ENCODE measurements at places on chromosomes 13 and 19.

- DNase-seq: no peak
Measured at GRCh38 chr19:28687296-28687695, 525.7 kb downstream of the UQCRFS1 start.

DNA sequence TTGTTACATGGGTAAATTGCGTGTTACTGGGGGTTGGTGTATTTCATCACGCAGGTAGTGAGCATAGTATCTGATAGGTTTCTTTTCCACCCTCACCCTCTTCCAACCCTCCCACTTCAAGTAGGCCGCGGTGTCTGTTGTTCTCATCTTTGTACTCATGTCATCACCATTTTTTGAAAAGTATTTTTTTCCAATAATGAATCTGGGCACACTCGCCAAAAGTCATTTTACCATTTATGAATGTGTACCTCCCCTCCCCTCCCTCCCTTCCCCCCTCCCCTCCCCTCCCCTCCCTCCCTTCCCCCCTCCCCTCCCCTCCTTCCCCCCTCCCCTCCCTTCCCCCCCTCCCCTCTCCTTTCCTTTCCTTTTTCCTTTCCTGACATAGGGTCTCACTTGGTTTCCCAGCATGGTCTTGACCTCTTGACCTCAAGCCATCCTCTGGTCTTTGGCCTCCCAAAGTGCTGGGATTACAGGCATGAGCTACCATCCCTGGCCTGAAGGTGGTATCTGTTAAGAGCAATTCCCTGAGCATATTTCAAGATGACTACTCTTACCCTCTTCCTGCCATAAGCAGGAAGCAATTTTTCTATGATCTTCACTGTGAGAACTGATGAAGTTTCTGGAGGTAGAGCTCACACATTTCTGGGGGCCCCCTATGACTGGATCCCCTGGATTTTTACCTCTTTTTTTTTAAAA lies 15.7 kb downstream of the ZNF627 start:
- no peak for DNase-seq

- no peak for DNase-seq
Measured at GRCh38 chr19:33366897-33367296, 6.6 kb upstream of the CEBPG start.

DNA sequence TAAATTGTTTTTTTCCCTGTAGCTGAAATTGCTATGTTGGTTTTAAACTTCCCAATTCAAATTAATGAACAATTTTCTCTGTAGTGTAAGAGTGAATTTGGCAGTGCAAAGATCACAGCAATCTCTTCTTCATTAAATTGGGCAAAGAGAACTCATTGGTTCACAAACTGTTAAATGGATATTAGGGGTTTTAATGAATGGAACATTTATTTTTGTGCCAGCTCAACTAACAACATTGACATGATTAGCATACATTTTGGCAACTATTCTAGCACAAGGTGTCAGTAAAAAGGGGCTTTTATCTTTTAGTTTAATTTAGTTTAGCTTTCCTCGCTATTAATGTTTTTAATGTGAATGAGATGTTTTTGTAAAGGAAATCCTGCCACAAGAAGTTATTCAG lies 7.1 kb downstream of the PCDH20 start:
- DNase-seq: no peak

GRCh38 chr13:39073983-39074382 lies 35.7 kb downstream of the NHLRC3 start:
- DNase-seq: no peak

DNA sequence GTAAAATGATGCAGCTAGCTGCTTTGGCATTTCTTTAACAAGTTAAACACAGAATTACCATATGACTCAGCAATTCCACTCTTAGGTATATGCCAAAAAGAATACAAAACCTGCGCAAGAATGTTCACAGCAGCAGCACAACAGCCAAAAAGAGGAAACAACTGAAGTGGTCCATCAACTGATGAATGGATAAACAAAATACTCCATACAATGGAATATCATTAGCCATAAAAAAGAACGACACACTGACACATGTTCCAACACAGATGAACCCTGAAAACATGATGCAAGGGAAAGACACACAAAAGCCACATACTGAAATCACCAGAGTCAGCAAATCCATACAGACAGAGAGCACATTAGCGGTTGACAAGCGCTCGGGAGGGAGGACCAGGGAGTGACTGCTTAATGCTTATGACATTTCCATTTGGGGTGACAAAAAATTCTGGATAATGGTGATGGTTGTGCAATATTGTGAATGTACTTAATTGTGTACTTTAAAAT lies 3.0 kb downstream of the PCID2 start:
- DNase-seq: no peak

DNA sequence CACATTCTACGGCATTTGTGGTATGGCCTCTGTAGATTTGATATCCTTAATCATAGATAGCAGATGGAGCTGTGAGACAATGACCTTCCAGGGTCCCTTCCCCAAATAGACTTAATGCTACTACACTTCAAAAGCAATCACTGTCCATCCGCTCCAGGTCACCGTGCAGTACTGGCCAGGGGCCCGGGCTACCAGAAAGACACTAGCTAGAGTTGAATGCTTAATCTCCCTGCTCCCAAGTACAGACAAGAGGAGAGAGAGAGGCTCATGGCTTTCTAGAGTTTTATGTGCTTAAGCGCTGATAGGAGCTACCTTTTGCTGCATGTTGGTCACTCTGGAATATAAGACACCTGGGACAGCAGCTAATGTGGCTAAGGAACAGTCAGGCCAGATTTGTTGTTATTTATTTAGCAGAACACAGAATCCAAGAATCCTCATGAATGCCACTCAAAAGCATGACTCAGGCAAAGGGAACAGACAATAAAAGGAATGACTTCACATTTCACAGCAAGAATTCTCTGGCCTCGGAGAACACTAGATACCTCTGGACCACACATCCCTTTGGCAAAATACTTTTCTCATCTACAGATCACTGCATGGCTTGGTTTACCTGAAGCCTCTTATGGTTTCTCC lies 165.0 kb downstream of the LACC1 start:
- DNase-seq: no peak

- no peak for DNase-seq
Measured at GRCh38 chr13:24203811-24204210, 43.3 kb downstream of the SPATA13 start.

DNA sequence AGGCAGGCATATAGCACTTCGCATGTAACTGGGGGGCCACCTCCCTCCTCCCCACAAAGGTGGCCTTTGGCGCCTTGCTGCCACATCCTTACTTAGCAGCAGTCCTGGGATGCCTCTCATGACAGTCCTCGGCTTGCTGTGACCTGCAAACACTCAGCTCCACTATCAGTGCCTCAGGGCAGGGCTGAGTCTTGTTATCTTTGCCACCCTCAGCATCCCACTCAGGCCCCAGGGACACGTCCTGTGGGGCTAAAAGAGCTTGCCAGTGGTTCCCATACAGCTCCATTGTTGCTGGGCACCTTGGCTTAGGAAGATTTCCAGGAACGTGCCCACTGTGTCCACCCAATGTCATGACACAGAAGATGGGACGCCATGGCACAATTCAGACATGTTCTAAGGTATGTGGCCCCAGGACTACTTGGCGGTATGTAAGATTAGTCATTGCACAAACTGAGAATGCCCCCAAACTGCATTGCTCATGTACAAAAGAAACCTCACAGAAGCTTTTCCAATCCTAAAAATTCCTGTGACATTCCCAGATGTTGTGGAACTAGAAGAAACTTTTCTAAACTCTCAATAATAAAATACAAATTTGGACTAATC lies 16.3 kb downstream of the DOCK9 start:
- no peak for DNase-seq

DNA sequence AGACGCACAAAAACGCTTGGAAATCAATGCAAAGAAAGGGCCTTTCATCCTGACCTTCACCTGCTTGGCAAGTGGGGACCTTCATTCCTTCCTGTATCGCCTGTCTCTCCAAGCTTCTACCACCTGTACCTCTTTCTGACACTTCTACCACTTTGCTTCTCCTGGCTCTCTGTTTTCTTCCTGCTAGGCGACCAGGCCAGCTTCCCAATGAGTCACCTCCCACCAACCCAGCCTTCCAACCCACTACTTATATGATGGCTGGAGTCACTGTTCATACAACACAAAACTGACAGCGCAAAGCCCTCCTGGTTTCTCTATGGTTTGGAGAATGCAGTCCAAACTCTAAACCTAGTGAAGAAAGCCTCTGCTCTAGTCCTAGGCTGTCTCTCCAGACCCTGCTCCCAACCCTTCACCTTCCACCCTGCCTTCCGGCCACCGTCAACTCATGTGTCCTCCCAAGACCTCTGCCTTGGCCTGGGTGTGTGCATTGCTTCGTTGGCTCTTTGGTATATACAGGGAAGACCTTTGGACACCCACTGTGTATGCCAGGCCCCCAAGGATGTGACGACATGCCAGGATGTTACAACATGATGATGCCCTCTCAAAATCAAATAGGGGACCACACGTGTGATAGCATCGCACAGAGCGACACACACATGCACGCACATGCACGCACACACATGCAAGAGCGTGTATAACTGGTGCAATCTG lies 148.5 kb downstream of the STK24 start:
- DNase-seq: no peak

- DNase-seq: peak; percentile 99
Measured at GRCh38 chr19:15222738-15223648, 9.3 kb downstream of the EPHX3 start.

DNA sequence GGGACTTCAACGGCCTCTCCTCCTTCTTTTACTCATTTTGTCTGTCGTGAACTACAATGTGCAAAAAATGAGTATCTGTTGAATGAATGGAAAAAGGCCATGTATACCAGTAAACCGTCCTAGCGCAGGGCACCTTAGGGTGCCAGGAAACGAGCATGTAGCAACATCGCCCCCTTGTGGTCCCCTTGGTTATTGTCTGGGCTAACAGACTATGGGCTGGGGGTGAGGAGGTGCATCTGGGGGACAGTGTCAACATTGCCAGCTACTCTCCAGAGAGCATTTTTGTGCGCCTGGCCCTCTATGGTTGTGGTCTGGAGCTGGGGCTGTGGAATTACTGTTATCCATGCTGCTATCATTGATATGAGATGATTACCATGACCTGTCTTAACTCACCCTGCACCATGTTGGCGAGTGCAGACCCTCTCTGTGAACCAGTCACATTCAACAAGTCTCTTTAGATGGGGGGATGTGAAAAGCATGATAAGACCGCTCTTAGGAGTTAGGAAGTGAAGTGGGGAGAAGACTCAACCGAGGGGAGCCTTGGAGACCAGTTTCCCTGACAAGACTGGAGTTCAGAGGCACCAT lies 22.8 kb upstream of the SIGLEC11 start:
- DNase-seq: peak; percentile 56

DNA sequence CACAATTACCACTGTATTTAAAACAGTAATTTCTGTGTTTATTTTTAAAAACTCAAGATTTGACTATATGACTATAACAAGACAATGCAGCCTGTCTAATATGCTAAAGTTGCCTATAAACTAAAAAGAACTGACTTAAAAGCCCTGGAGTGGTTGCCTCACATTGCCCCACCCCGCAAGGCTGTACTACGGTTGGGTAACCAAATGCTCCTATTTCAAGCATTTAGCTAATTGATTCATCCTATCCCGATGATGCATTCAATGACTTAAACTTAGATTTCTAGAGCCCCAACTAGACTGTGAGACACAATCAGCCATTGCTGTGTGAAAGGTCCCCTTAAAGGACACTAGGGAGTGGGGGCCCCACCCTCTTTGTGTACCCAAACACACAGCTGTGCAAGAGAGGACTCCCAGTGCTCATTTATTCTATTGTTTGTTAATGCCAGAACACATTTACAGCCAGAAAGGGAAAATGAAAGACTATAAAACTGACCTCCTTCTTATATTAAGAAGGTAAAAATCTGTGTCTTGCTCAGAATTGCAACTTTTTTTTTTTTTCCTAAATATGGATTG lies 66.9 kb downstream of the MIPEP start:
- no peak for DNase-seq

DNA sequence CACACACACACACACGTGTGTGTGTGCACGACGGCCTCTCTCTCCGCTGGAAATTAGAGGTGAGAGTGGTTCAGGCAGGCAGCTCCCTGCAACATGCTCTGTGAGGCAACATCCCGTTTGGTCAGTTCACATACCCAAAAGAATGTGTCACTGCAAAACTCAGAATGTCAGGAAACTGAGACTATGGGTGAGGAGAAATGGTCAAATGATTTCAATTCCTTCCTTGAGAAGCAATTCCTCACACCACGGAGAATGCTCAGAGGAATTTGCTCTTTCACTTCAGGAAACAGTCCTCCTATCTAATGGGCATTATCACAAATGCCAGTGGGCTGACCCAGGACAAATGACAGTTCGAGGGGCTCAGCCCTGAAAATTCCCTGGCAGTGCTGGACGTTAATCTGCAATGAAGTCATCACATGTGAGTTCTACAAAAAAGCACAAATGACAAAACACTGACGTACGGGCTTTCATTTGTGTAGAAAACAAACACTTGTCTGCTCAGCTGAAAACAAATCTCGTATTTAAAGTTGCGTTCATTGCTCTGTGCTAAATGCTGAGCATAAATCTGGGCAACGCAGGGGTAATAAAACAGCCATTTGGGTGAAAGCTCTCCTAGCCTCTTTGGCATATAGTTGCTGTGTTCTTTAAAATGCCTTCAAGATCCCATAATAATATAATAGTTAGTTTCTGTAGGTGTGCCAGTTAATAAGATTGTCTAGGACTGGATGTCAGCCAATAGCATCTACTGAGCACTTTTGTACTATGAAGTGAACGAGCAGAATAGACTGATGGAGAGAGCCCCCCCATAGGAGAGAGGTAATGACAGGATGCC lies 18.6 kb upstream of the LATS2 start:
- peak; percentile 45 for DNase-seq

DNA sequence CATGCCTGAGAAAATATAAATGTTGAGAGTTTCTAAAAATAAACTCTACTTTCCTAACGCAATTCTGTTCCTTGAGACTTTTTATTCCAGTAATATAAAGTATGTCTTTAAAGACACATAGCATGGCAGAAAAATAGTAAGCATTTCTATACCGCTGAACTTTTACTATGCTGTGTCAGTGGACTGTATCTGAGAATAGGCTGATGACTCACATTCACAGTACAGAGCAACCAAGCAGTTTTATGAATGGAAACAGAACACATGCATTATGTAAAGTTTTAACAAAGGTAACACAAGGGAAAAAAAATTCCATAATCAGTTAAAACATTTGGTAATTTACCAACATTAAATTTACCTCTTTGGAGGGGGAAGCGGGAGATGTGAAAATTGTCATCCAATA lies 38.4 kb downstream of the ZDHHC20 start:
- no peak for DNase-seq

DNA sequence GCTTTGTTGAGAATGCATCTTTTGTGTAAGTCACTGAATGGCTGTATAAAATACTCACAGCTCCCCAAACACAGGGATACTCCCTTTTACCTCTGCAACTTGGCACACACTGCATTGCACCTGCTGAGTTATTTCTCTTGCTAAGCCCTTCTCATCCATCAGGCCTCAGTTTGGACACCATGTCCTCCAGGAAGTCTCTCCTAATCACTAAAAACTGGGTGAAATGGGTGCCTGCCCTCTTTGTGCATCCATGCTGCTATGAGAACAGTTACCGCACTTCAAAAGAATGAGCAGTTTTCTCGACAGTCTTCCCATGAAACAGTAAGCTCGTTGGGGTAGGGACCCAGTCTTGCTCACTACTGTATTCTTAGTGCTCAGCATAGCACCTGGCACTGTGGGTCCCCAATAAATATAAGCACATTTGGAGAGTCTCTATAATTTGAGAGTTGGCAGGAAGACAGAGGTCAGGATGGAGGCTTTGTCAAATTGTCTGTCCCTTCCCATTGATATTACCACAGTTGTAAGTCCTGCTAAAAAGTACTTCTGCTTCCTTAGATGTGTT lies 4.6 kb upstream of the SLC25A30 start:
- DNase-seq: no peak

All from HTR-8/SVneo (cell line).